Brain (organoid and tissue), 16 donors: ENCODE measurements at places on chromosomes 13 and 19.

- peak; percentile 56 for DNase-seq
Observed at GRCh38 chr19:48480558-48481500, 11.7 kb downstream of the CYTH2 start.

DNA sequence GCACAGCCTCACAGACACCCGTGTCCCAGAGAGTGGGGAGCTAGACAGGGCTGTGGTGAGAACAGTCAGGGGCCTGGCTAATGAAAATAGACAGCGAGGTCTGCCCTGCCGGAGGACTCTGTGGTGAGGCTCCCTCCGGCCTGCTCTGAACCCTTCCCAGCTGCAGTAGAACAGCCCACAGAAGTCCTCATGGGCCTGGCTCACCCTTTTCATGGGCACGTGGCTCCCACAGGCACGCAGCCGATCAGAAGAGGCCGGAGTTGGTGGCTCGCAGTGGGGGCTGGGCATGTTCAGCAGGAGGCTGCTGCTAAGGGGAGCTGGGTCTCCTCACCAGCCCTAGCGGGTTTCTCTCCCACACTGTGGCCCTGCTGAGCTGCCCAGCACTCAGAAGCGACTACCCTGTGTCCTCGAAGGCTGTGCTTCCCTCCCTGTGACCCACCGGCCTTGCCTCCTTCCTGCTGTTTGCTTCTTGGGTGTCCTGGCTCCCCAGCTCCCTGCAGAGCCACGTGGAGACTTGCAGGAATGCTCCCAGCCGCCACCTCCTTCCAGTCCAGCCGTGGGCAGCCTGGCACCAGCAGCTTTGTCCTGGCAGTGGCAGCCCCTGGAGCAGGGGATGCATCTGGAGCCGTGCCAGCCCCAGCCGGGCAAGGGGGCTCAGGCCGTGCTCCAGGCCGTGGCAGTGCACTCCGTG is 138.7 kb downstream of the KDM4B start:
- DNase-seq, result no peak

DNA sequence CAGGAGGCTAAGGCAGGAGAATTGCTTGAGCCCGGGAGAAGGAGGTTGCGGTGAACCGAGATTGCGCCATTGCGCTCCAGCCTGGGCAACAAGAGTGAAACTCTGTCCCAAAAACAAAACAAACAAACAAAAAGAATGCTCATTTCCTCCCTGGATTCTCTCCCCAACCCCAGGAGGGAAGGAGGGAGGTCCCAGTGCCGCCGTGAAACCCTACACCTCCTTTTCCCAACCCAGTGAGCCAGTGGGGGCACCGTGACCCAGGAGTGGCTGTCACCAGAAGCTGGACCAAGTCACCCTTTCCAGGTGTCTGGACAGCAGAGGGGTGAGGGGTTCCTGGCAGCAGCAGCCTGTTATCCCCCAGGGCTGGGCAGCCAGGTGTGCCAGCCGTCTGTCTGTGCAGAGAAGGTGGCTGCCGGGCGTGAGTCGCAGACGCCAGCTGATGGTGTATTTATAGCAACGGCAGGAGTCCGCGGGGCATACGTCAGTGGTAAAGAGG is 23.5 kb downstream of the NFIC start:
- DNase-seq, result peak; percentile 65

DNA sequence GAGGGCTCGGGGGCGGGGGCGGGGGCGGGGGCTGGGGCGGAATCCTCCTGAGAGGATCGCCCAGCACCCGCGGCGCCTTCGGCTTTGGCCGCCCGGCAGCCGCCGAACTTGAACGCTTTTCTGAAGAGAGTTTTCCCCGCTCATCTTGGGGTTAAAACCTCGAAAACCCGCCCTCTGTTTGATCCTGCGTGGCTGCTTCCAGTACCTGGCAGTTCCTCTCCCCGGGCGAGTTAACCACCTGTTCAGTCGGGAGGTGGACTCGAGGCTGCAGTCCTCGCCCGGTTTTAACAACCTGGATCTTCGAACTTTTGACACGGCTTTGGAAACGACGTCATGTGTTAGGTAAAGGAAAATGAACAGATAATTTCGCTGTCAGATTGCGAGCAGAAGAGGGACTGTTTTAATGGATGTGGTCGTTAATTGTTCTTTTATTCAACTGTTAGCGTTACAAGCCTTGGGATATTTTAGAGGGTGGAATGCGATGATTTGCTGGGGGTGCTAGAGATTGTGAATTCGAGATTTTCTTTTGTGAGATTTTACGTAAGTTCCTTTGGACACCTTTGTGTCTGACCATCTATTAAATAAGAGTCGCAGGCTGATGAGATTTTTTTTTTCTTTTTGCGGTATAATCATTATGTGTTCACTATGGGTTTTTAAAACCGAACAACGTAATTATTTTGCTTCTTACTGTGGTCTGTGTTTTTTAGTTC is 1.0 kb downstream of the FNDC3A start:
- DNase-seq, result peak; percentile 78

GRCh38 chr19:11322269-11323024 is 17.0 kb downstream of the RAB3D start:
- no peak for DNase-seq

DNA sequence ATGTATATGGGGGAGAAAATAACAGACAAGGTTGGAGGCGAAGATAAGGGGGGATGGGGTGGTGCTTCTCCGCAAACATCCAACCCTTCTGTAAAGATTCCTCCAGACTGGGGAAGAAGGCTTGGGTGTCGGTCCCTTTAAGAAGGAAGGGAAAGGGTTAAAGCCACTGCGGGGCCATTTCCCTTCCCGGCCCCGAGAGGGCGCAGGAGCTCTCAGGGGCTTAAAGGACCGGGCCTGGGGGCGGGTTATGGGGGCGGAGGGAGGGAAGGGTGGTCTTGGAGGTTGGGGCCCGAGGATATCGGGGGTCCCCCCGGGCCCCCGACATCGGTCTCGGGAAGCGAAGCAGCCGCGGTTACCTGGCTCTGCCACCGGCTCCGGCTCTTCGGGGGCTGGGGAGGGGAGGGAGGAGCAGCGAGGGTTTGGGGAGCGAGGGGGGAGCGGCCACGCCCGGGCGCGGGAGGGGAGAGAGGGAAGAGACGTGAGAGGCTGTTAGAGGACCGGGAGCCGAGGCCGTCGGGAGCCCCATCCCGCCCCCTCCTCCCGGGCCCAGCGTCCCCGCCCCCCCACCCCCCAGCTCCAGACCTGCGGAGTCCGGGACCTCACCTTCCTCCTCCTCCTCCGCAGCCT is 2.8 kb downstream of the TNNT1 start:
- no peak for DNase-seq
